NCI-H2171 treated with DMSO at 0.1 percent for 48 hours (cell line): ENCODE measurements at places on chromosomes 16 and 17.

GRCh38 chr17:73174126-73174525, 9.3 kb downstream of the SSTR2 start:
- DNase-seq: no peak

DNA sequence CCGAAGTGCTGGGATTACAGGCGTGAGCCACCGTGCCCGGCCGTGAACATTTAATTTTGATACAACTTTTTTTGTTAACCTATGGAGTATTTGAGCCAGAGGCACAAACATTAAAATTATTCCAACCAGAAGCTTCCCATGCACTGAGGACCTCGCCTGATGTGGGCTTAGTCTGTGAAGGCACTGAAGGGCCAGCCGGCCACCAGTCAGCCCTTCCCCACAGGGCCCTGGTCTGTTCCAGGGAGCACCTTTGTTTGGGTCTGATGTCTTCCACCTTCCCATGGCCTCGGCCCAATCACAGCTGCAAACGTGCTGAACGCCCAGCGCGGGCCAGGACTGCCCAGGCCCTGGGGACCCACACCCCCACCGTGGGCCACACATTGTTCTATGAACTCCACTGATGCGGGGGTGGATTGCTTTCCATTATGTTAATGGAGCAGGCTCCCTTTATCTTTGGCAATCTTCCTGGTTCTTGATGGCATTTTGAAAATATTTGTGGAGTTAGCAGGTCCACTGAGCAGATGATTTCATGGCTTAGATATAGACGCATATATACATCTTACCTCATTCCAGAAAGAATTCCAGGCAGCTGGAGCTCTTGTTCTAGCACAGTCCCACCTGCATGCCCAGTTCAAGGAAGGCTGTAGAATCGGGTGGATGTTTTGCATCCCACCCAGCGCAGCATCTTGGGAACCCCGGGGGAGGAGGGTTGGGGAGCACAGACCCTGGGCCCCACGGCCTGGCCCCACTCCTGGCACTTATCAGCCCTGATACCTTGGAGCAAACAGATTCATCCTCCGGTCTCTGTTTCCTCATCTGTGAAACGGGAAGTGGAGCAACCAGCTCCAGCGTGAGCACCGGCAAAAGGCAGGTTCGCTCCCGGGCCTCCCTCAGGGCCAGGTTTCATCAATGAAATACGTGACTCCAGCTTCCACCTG, 14.5 kb downstream of the SPIRE2 start:
- DNase-seq: no peak

GRCh38 chr17:36859003-36859300, 78.3 kb upstream of the LHX1 start:
- DNase-seq: no peak

DNA sequence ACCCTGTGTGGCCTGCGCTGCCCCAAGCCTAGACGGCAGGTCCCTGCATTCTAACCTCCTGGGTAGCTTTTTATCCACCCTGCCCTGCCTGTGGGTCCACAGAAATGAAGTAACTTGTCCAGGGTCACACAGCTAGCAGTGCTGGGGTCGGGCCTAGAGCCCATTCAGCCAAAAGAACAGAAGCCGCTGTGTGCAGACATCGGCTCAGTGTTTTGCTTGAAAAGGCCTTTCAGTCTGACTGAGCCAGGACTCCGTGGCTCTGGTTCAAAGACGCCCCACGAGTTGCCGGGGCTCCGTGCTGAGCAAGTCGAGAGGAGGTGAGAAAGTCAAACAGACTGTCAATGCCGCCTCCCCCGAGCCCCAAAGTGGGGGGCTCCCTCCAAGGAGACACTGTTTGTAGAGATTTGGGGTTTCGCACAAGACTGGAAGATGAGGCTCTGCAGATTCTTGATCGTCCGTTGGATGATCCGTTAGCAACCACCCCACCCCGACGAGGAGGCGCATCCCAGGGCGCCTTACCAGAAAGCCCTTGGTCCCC, 226.2 kb downstream of the NTN1 start:
- no peak for DNase-seq
